Motor neuron (in vitro differentiated cells): ENCODE measurements at places on chromosomes 7 and 10. TPM values are rescaled to one million over a fixed set of nuclear protein-coding genes. Genes with fewer than 3 reads are reported as not detected.

GIMAP7 gene
- 0.25 TPM in 1 of 2 replicates, not detected in the other for total RNA-seq

CCDC6 gene
- 11.8 and 12.8 TPM in 2 replicates for total RNA-seq

SFMBT2 gene
- 8.9 and 10.6 TPM in 2 replicates for total RNA-seq

LARP4B gene
- total RNA-seq = 28.5 and 32.9 TPM in 2 replicates

C7orf33 gene
- total RNA-seq = not detected in 2 replicates

PDZD7 gene
- 4.7 and 6.3 TPM in 2 replicates for total RNA-seq

DNA sequence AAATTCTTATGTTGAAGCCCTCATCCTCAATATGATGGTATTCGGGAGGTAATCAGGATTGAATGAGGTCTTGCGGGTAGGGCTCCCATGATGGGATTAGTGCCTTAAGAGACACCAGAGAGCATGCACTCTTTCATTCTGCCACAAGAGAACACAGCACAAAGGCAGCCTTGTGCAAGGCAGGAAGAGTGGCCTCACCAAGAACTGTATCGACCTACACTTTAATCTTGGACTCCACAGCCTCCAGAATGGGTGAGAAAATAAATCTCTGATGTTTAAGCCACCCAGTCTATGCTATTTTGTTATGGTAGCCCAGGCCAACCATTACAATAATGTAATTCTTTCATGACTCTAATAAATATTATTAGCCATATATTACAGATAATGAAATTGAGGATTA is 8.4 kb downstream of the SEM1 start:
- ATAC-seq = no peak

- ATAC-seq = no peak
Observed at GRCh38 chr10:12644380-12645144, 295.2 kb downstream of the CAMK1D start.

DNA sequence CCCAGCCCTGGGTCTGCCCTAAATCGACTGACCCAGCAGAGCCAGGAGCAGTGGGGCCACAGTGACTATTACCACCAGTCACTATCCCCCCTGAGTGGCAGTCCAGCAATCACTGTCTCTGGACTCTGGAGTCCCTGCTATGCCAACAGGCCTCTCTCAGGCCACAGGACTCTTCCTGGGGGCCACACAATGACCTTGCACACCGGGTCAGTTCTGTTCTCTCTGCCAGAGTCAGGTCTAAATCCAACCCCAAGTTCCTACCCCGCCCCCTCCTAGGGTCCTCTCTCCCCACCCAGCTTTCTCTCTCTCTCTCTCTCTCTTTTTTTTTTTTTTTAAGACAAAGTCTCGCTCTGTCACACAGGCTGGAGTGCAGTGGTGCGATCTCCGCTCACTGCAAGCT is 21.6 kb downstream of the GRID2IP start:
- no peak for ATAC-seq

DNA sequence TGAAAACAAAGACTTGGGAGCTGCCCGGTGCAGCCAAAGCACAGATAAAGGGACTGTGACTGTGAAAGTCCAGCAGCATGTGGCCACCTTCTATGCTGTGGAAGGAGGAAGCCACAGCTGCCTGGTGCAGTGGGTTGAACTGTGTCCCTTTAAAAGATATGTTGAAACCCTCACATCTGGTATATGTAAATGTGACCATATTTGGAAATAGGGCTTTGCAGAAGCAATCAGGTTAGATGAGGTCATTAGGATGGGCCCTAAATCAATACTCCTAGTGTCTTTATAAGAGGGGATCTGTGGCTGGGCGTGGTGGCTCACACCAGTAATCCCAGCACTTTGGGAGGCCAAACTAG is 136.9 kb downstream of the GLI3 start:
- no peak for ATAC-seq

DNA sequence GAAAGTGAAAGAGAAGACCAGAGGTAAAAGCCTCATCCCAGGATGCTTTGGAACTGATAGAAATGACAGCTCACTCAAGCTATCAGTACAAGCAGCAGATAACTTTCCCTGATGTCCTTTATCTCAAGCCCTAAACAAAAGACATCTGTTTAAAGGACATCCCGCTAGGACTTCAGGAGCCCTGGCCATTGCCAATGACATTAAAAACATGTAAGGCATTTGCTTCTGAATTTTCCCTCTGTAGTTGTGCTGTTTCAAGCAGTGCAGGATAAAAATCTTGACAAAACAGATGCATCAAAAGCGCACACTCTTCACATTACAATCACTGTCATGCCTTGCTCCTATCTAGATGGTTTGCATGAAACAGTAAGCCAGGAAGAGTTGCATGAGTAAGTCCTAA is 159.8 kb downstream of the AOAH start:
- no peak for ATAC-seq

DNA sequence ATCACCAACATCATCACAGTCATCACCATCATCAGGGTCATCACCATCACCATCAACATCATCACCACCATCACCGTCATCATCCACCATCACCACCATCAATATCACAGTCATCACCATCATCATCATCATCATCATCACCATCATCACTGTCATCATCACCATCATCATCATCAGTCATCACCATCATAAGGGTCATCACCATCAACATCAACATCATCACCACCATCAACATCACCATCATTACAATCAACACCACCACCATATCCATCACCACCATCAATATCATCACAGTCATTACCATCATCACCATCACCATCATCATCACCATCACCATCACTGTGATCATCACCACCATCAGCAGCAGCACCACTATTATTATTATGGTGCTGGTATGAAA is 218.9 kb downstream of the TNS3 start:
- no peak for ATAC-seq

- ATAC-seq = peak; percentile 71
Observed at GRCh38 chr10:99834410-99834809, 52.0 kb downstream of the ABCC2 start.

DNA sequence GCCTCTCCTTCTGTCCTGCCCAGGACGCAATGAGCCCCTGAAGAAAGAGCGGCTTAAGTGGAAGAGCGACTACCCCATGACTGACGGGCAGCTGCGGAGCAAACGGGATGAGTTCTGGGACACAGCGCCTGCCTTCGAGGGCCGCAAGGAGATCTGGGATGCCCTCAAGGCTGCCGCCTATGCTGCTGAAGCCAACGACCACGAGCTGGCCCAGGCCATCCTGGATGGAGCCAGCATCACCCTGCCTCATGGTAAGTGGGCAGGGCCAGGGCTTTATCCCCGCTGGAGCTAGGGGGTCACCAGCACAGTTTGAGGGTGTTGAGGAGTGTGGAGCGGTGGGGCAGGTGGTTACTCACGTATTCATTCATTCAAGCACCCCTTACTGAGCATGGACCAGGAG is 4.7 kb upstream of the ANKRD2 start:
- no peak for ATAC-seq

GRCh38 chr10:21498377-21498776 is 27.1 kb downstream of the SKIDA1 start:
- ATAC-seq = no peak

- ATAC-seq = no peak
Observed at GRCh38 chr10:15052121-15052520, 8.4 kb downstream of the OLAH start.

DNA sequence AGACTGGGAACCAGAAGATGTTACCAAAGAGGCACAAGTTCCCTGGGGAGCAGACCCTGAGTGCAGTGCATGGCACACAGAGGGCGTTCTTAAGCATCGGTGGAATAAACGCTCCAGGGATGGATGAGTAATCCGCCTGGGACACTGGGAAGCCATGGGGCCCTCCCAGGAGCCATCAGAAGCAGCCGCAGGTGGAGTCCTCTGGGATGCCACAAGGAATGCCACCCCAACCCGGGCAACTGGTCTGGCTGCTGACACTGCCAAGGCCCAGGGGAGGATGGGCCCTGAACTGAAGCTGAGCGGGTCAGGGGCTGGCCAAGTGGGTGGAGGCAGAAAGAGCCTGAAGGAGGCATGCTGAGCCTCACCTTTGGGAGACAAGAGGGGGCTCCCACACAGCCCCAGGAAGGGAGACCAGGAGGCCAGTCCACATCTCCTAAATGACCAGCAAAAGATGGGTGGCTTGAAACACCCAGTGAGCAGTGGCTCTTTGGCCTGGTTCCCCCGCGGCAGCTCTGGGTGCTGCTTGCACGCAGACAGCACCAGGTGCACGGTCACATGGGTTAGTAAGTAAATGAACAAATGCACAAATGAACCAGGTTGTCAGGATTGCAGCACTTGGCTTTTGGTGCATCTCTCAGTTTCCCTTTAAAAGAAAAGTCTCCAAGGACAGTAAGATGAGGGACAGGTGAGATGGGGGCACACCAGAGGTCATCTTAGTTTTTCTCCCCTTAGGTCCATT is 141.3 kb upstream of the ZMIZ1 start:
- ATAC-seq = no peak
